Activated naive CD4-positive, alpha-beta T cell treated with anti-CD3 and anti-CD28 coated beads, Interleukin-2, amount 50 U/mL, for 72 hours (primary cell): ENCODE measurements at places on chromosomes 4 and X. TPM values are rescaled to one million over a fixed set of nuclear protein-coding genes. Genes with fewer than 3 reads are reported as not detected.

Gene ARMCX2
- total RNA-seq, result 14.2 TPM

Gene STATH
- total RNA-seq, result not detected

Gene MAGED4
- total RNA-seq, result not detected

Gene CRMP1
- not detected for total RNA-seq

Gene CLDN2
- total RNA-seq, result not detected

DNA sequence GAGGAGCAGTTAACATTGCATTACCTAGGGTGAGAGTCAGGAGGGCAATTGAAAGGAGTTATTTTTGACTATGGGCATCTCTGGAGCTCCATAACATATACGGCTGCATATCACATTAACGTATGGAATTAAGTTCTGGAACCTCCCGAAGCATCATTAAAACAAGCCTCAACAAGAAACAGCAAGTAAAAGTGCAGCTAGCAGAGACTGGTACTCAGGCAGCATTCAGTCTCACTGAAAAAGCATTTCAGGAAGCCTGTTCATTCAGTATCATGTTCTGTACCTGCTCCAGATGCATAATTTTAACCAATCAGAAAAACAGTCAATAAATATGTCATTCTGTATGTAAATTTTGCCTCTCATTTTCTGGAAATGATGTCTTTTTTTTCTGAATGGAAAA lies 299.6 kb downstream of the EPHA5 start:
- DNase-seq, result no peak

- DNase-seq, result peak; percentile 57
Measured at GRCh38 chr4:11471618-11472017, 42.9 kb upstream of the HS3ST1 start.

DNA sequence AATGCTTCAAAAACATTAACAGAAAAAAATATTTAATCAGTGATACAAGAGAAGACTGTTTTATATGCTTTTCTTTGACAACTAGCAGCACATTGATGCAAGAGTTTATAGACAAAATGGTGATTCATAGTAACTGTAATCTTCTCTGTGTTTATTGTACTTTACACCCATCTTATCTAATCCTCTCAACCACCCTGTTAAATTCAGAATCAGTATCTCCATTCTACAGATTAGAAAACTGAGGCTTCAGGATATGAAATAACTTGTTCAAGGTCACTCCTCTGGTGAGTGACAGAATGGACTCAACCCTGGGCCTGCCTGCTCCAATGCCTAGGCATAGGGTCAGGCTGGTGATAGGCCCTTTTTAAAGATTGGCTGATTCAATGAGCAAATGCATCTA lies 26.1 kb upstream of the TMEM184C start:
- no peak for DNase-seq

DNA sequence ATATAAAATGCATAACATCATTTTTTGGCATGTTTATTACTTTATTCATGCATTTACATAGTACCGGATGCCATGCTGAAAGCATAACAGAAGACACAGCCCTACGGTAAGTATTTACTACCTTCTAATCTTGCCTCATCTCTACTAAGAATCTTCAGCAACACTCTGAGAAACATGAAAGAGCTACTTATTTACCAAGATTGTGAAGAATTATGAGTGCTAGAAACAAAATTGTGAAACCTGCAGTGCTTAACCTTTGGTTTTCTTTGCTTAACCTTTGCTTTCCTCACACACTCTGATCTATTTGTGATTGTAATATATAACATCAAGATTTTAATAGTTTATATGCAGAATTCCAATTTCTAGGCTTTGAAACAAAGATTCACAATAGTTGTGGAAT lies 7.4 kb downstream of the ANTXR2 start:
- no peak for DNase-seq

- no peak for DNase-seq
Measured at GRCh38 chr4:8851321-8852117, 20.1 kb downstream of the HMX1 start.

DNA sequence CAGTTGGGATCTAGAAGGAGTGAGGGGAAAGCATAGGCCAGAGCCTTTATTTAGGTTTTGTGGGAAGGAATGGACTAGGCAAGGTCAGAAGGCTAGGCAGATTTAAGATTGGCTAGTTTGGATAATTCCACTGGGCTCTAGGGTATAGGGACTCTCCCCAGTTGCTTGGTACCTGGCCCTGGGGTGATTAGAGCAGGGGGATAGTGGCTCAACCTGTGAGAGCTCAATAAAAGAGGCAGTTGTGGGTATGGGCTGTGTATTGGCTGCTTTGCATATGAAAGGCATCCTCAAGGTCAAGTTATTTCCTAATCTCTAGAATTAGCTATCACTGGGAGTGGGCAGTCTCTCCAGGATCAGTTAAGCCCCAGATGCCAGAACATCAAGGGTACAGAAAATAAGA lies 61.3 kb downstream of the ZNF81 start:
- DNase-seq, result no peak

DNA sequence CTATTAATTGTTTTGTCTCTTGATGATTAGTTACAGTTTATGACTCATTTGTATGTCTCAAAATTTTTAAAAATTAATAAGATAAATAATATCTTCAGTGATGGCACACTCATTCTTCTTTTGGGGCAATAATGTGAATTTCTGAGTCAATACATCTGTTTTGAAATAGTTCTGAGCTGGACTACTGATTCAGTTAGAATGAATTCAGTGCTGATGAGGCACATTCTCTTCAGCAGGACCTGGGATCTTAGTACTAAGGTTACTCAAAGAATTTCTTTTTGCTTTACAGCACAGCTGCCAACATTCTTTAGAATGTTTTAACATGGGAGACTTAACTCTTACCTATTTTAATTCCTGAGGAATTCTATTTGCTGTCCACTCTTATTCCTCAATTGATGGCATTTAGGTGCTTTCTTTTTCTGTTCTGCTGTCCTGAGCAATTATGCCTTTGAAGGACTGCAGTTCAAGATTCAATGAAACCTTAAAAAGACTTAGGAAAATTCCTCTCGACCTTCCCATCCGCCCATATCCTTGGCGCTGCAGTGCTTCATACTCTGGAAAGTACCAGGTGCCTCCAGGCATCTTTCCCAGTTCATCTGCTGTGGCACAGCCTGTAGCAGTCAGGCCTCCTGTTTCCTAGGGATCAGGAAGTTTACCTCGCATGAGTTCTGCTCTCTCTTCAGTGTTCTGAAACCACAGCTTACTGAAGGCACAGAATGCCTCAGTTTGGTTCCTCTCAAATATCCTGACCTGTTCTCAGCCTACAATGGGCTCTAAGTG lies 213.7 kb downstream of the FSTL5 start:
- no peak for DNase-seq

GRCh38 chr4:109462802-109463201 lies 29.2 kb downstream of the SEC24B start:
- no peak for DNase-seq
